ENCODE measurements at places on chromosomes 4 and X. TPM values are rescaled to one million over a fixed set of nuclear protein-coding genes. Genes with fewer than 3 reads are reported as not detected.

- DNase-seq = no peak
These were observed 201.7 kb upstream of the ADAMTS3 start for GRCh38 chr4:72770708-72771107.

Gene SLC16A2
- polyA plus RNA-seq = 8.1 TPM

Gene PROM1
- 14.3 TPM for polyA plus RNA-seq

GRCh38 chr4:113181289-113182007, 132.0 kb downstream of the ANK2 start:
- DNase-seq = peak; percentile 30

DNA sequence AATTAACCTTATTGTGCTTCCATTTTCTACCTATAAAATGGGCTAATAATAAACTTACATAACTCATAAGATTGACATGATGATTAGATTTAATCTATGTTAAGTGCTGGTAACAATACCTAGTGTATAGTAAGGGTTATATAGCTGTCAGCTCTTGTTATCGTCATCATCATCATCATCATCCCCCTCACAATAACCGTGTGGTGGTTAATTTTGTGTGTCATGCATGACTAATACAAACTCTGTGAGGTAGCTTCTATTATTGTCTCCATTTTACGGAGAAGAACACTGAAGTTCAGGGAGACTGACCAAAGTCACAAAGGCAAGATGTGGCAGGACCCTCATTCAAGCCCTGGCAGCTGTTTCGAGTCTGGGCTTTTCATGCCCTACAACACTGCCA, 211.3 kb downstream of the PALLD start:
- DNase-seq = no peak

Gene CYSLTR1
- polyA plus RNA-seq = 0.50 TPM

- DNase-seq = no peak
These were observed 104.1 kb upstream of the BMP3 start for GRCh38 chr4:80926446-80926845.

Gene NUP62CL
- 1.7 TPM for polyA plus RNA-seq

DNA sequence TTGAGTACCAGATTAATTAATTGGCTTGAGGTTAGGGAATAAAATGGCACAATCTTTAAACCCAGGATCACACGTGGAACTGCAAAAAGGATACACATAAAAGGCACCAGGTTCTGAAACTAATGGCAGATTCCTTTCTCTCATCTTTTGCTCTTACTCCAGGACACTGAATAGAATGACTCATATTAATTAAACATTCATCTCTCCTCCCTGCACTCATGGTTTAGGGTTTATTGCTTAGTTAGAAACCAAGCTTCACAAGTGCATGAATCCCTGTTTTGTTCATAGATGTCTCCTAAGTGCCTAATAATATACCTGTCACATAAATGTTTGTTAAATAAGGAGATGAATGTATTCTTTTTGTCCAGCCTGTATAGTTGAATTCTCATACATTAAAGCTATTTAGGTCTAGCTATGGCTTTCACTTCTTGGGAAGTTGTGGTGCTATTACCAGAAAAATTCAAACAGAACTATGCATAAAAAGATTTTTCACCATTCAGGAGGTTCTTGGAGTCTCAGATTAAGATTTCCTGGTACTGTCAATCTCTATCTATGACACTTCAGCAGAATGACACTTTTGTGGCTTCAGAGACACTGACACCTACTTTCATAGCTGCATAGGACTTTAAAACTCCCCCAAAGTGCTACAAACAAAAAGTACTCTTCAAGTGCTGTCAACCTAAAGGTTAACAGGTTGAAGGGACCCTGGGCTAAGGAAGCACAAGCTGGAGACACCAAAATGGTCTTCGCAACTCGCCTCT, 7.4 kb downstream of the CORIN start:
- no peak for DNase-seq

DNA sequence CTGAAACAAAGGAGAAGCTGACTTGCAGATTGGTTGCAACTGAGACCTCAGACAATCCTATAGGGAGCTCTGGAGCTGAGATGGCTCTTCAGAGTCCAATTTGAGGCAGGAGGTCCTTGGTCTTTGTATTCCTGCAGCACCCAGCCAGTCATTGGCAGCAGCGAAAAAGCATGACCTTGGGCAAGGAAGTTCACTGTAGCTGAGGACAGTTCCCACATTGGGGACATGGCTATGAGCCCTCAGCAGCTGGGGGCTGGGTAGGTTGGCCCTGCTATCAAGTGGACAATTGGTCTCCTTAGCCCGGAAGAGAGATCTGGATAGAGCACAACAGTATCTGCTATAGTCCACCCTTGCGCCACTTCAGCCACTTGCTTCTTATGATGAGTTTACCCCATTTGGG, 56.9 kb upstream of the ATP6AP2 start:
- DNase-seq = no peak

DNA sequence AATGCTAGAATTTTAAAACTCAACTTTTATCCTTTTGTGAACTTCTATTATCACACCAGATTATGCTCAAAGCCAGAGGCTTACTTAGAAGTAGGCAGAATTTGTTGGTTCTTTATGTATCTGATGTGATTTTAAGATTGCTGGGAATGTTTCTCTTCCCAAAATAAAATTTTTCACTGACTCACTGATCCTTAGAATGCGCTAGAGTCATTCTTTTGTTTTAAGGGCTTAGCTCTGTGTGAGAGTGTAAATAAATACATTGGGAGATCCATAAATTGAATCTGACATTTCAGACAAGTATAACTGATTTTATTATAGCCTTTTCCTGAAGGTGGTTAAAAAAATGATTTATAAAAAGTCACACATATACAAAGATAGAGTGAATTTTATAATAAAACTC, 101.3 kb downstream of the LARP1B start:
- no peak for DNase-seq

DNA sequence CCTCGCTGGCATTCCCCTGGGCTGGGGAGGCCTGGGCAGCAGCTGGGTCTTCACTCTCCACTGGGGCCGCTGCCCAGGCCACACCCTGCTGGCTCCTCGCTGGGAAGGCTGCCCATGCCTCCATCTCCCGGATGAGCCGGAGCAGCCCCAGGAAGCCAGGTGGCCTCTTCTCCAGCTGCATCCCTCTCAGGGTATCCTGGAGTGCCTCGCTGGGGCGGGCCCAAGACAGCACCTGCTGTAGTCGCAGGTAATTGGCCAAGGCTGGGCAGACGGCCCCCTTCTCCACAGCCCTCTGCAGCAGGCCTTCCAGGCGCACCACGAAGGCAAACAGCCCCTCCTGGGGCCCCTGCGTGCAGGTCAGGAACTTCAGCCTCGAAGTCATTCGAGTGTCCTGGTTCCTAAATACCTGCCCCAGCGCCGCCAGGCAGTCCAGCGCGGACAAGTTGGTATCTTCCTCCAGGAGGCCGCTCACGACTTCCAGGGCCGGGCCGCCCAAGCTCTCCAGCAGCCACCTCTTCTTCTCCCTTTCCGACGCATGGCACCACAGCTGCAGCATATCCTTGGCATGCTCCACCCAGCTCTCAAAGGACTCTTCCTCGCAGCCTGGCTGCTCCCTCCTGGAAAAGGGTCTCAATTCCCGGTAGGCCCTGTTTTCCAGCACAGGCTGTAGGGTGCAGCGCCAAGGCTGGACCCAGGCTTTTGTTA, 3.7 kb downstream of the PNMA6E start:
- no peak for DNase-seq

DNA sequence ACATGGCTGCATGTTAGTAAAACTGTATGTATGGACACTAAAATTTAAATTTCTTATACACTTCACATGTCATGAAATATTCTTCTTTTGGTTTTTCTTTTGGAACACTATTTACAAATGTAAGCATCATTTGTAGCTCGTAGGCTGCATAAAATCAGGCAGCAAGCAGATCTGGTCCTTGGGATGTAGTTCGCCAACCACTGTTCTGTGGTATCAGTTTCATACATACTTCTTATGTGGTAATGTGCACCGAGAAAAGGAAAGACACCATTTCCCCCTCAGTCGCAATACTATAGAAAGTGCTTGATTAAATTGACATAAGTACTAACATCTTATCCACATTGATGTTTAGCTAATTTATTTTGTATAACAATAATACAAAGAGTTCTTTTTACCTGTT, 274.4 kb upstream of the VCX start:
- DNase-seq = no peak

GRCh38 chr4:94558392-94558904, 106.7 kb downstream of the PDLIM5 start:
- no peak for DNase-seq
